ENCODE measurements at places on chromosomes 5 and 9.

DNA sequence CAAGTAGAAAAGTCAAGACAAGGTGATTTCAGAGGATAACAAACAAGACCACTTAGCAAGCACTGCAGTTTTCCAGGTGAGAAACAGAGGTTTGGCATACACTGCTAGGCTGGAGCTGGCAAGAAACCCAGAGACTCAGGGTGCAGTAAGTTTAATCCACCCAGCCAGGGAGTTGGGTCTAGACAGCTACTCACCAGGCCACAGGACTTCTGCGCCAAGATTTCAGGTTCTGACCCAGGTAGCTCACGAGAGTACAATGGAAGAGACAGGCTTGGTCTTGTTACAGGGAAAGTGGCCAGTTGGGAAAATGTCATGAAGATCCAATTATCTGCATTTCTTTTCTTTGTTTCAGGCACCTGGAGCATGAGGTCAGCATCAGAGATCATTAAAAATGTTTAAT is 9.8 kb downstream of the SMIM23 start:
- no peak for DNase-seq

- DNase-seq: no peak
These were observed 198.3 kb downstream of the ERCC6L2 start for GRCh38 chr9:96073531-96074480.

- no peak for DNase-seq
These were observed 17.5 kb upstream of the ECPAS start for GRCh38 chr9:111501648-111502047.

GRCh38 chr5:10708189-10708944 is 52.7 kb downstream of the DAP start:
- DNase-seq: no peak

DNA sequence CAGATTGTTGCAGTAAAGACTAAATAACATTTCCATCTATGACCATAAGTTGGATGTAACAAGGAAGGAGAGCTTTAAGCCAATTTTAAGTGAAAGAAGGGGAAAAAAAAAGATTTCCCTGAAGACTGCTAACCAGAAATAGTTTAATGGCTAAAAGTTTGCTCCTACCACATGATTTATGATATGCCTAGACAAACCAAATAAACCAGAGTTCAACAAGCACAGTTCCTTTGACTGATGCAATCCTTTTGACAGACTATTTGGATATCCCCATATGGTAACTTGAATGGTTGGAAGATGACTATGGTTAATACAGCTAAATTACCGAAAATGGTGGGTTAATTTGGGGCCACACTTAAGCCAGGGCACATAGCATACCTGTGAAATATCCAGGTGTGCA is 338.5 kb downstream of the CETN3 start:
- no peak for DNase-seq

DNA sequence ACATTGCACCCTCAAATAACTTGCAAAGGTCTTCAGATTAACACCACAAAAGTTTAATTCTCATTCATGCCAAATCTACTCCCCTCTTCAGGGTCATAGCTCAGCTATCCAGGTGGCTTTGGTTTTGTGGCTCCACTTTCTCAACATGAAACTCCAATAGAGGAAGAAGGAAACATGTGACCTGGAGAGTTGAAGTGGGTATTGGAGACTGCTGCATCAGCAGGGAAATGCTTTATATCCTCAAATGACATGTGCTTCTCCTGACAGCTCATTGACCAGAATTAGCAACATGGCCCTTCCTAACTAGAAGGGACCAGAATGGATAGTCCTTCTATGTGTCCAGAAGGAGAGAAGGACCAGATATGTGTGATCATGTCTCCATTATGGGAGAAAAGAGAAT is 73.6 kb downstream of the TLR4 start:
- DNase-seq: no peak

DNA sequence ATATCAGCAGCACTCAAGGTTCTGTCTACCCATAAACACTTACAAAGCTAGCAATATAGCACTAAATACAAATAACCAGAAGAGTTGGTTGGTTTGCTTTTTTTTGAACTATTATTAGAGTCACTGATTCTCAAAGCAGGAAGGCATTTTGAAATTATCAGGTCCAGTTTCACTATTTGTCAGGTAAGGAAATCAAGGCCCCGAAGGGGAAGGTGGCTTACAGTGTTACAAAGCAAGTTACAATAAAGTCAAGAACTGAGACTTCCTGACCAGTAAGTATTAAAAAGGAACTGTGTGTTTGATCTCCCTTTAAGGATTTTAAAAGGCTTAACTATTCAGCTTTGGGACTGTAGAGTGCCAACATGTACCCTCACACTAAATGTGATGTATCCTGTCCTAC is 10.8 kb downstream of the C5orf15 start:
- DNase-seq: no peak

DNA sequence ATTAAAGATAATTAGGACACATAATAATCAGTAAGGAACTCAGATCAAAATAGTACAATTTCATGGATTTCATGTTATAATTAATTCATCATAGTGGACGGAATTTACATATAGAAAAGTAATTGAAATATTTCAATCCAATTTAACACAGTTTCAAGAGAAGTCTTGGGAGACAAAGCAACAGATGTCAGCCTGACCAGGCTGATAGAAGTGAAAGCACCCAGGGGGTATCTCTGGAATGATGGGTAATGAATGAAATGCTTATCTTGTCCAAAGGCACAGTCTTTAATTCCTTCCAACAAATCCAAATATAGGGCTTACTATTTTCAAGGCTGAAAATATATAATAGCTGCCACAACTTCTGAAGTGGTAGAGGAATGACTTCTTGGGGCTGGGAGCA is 629.3 kb upstream of the RGMB start:
- no peak for DNase-seq

DNA sequence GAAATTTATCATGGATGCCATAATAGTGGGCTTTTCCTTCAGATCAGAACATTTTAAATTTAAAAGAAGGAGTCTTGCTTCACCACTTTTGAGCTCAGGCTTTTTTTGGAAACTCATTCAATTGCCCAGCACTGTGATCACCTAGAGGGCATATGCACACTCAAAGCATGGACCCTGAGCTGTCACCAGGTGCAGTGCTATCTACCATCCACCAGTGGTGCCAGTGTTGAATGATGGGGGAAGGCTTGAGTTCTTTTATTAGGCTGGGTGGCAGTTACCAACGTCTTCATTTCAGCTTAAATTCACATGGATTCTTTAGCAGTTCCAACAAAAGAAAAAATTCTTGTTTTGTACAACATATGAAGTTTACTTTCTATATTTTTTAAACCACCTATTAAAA is 164.1 kb downstream of the CFAP90 start:
- no peak for DNase-seq

DNA sequence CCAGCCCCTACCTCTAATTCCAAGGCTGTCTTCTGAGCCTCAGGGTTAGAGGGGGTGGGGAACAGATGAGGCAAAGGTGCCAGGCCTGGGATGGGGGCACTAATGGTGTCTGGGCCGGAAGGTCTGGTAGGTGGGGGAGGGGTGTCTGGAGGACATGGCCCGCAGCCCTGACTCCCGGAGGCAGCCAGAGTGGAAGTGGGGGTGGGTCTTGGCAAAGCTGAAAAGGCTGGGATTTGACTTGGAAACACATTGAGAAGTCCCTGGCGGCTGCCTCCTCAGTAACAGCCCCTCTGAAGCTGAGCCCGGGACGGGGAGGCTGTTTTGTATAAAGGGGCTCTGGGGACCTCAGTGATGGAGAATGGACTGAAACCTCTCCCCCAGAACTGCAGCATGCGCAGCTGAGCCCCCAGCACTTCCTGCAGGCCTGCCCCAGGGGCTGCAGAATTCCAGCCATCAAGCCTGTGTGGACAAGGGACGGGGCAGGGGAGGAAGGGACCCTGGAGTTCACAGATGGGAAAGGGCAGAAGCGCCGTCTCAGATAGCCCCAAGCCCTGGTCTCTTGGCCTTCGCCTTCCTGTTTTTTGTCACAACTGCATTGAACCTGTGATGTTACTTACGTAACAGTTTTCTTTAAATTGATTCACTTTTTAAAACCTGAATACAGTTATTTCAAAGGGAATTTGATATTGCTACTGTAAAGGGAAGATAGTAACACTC is 49.3 kb upstream of the SYNPO start:
- peak; percentile 60 for DNase-seq

GRCh38 chr9:130107234-130107861 is 53.6 kb downstream of the GPR107 start:
- DNase-seq: peak; percentile 80

Measured in upper lobe of right lung (tissue), 1 donor.